ENCODE measurements at places on chromosomes 2 and 18. TPM values are rescaled to one million over a fixed set of nuclear protein-coding genes. Genes with fewer than 3 reads are reported as not detected.

- H3K36me3 ChIP-seq: no peaks in the 10 kb centered on the region
- H3K4me1 ChIP-seq: peaks cover 27% of the 10 kb centered on the region
- H3K27me3 ChIP-seq: no peaks in the 10 kb centered on the region
- peak; percentile 82 for DNase-seq
Measured at GRCh38 chr2:26018184-26019055, 15.5 kb upstream of the RAB10 start.

DNA sequence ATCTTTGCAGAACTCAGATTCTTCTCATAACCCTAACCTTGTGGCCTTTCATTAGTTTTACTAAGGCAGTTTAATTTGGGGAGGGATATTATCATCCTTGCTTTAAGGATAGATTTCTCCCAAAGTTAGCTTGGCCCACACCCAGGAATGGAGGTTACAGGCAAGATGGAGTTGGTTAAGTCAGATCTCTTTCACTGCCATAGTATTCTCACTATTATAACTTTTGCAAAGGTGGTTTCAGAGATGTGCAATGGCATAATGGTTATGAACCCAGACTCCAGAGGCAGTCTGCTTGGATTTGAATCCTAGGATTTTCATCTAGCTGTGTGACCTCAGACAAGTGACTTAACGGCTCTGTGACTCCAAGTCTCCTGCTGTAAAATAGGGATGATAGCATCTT is 48.7 kb upstream of the NDUFV2 start:
- H3K27ac ChIP-seq: no peak overlapping the region
- DNase-seq: no peak
- H3K36me3 ChIP-seq: no peaks in the 10 kb centered on the region
- no peaks in the 10 kb centered on the region for H3K4me1 ChIP-seq
- H3K4me3 ChIP-seq: no peak overlapping the region

- H3K4me3 ChIP-seq: no peak overlapping the region
- H3K4me1 ChIP-seq: no peaks in the 10 kb centered on the region
- H3K27me3 ChIP-seq: no peaks in the 10 kb centered on the region
- no peak for DNase-seq
Measured at GRCh38 chr2:168343586-168343985, 96.2 kb upstream of the STK39 start.

The PHLPP1 gene
- polyA plus RNA-seq: 2.6 TPM

The TCF23 gene
- polyA plus RNA-seq: not detected
